ENCODE measurements at places on chromosomes 4 and X. TPM values are rescaled to one million over a fixed set of nuclear protein-coding genes. Genes with fewer than 3 reads are reported as not detected.

The VEGFC gene
- total RNA-seq: 0.13 TPM

DNA sequence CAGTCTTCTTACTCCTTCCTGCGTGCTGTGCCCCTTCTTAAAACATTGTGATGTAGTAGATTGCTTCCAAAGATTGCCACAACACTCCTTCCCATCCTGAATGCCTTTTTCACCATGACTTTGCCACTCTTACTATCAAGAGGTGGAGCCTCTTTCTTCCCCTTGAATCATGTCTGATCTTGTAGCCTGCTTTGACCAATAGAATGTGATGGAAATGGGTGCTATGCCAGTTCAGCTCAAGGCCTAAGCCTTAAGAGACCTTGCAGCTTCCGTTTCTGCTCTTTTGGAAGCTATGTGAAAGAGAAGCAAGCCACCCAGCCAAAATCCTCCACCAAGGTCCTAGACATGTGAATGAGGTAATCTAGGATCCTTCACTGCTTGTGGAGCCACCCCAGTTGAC is 31.6 kb upstream of the RP2 start:
- DNase-seq: no peak
- H3K27me3 ChIP-seq: no peaks in the 10 kb centered on the region

DNA sequence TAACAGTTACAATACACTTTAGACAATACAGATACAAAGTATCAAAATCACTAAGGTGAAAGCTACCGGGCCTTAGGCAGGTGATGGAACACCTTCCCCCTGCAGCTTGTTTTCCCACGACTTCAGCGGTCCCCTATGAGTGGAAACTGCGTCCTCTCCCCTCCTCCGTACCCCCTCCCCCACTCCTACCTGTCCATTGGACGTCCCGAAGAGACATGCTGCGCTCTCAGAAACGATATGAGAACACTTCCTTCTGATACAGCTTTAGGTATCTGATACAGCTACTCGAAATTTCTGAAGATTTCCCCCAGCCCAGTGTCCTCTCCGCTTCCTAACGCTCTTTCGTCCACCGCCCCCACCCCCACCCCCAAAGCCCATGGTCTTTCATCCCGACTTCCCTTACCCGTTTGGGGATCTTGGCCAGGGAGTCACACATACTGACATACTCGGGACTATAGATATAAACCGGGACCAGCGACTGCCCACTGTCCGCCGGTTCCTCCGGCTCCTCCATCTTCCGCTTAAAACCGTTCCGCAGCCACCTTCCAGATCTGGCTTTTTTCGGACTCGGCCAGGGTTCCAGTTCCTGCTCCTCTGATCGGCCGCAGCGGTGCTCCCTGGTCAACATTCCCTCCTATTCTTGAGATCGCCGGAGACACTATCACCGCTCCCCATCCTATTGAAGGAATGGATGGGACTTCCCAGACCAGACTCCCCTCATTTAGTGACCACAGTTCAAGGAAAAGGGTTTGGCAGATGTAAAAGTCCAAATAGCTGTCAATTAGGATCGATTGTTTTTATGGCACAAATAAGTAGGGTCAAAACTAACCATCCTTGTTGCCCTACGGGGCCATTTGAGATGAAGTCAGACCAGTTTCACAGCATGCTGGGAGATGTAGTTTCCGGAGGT is at the start of gene HDAC8:
HDAC8 (minus strand) TSS at position 596 of the 910 bp plus-strand sequence; CDS start at position 514, 82 bp downstream.
- peak; percentile 69 for DNase-seq
- no peaks in the 10 kb centered on the region for H3K4me1 ChIP-seq
- H3K4me3 ChIP-seq: peak within 1 kb of the TSS; percentile 66
- H3K27ac ChIP-seq: peak within 1 kb of the TSS; percentile 49

- H3K4me3 ChIP-seq: no peak overlapping the region
- H3K36me3 ChIP-seq: no peaks in the 10 kb centered on the region
- no peak overlapping the region for H3K27ac ChIP-seq
- no peak for DNase-seq
- no peaks in the 10 kb centered on the region for H3K4me1 ChIP-seq
Observed at GRCh38 chr4:119731146-119731742, 102.6 kb upstream of the PDE5A start.

DNA sequence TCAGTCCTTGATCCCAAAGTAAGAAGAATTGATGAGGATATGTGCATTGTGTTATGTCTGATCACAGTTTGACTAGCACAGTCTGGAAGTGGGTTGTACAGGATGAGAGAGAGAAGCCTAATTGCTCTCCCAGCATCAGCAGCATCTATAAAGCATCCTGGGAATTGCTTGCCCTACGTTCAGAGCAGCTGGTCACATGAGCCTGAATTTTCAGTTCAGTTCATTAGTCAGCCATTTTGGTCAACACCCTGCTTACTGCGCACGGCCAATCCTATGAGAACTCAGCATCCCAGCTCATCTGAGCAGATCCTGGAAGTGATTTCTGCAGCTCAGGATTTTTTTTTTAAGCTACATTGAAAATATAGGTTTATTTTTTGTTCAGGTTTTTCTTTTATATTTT is at the start of gene RUFY3:
RUFY3 (plus strand) TSS at position 218 of the 400 bp plus-strand sequence. CDS start 610 bp downstream, outside the sequence.
- no peak for DNase-seq
- H3K27me3 ChIP-seq: no peaks in the 10 kb centered on the region
- H3K4me1 ChIP-seq: peaks cover 5% of the 10 kb centered on the region
- H3K27ac ChIP-seq: no peak within 1 kb of the TSS
- H3K4me3 ChIP-seq: no peak within 1 kb of the TSS
- H3K36me3 ChIP-seq: no peaks in the 10 kb centered on the region

DNA sequence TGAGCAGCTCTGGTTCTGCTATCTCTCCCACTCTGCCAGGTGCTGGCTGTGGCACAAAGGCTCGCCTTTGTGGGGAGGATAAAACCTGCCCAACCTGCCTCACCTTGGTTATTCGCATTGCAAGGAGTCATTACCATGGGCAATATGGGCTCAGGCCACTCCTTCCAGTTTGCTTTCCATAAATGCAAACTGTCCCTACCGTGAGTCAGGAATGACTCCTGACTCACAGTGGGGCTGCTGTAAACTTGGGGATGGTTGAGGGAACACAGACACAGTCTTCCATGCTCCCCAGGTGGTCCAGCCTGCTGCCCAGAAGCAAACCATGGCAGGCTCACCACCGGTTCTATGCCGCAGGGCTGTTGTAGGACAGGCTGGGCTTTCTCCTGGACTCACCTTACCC is 36.1 kb downstream of the COQ2 start:
- no peaks in the 10 kb centered on the region for H3K36me3 ChIP-seq
- DNase-seq: no peak

GRCh38 chr4:109015413-109015810 is 252.6 kb upstream of the ETNPPL start:
- no peaks in the 10 kb centered on the region for H3K4me1 ChIP-seq
- DNase-seq: no peak
- peaks cover 4% of the 10 kb centered on the region for H3K27me3 ChIP-seq

DNA sequence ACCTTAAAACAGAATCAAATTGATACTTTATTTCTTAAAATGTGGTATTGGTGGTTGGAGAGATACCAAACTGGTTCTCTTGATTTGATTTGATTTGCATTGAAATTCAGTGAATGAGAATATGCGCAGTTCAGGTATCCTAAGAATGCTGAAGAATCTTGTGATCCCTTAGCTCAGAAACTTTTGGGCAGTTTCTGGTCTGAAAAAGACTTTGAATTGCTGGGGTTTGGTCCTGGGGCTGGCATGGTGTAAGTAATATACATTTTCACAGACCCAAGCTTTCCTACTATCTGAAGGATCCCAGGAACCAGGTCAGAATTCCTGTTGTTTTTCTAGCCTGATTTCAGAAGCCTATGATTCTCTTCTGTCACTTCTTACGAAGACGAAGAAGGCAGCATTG is 6.6 kb downstream of the RAB33B start:
- no peaks in the 10 kb centered on the region for H3K36me3 ChIP-seq
- H3K4me3 ChIP-seq: no peak overlapping the region
- no peak overlapping the region for H3K27ac ChIP-seq
- no peak for DNase-seq
- no peaks in the 10 kb centered on the region for H3K27me3 ChIP-seq

GRCh38 chr4:4474476-4474875 is 67.4 kb downstream of the STX18 start:
- H3K27me3 ChIP-seq: no peaks in the 10 kb centered on the region
- H3K27ac ChIP-seq: no peak overlapping the region
- no peaks in the 10 kb centered on the region for H3K4me1 ChIP-seq
- no peak for DNase-seq
- no peak overlapping the region for H3K4me3 ChIP-seq

DNA sequence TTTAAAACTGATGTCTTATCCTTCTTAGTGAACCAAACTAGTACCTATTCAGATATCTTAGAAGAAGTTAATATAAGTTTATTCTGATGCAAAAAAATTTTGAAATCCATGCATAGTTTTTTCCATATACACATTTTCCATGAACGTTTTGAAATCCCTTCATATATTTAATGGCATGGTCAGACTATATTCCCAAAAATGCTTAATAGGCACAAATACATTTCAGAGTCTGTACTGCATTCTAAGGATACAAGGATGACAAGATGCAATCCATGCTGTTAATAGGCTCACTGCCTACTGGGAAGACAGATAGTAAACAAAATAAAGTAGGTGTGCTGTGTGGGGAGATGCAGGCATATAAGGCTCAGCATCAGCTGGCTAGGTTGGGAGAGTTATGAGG is 33.2 kb downstream of the PROM1 start:
- DNase-seq: no peak
- no peak overlapping the region for H3K27ac ChIP-seq
- no peaks in the 10 kb centered on the region for H3K36me3 ChIP-seq

- peak within 1 kb of the TSS; percentile 90 for H3K4me3 ChIP-seq
- peaks cover 28% of the 10 kb centered on the region for H3K4me1 ChIP-seq
- H3K36me3 ChIP-seq: peaks cover 24% of the 10 kb centered on the region
- H3K27me3 ChIP-seq: no peaks in the 10 kb centered on the region
Observed at GRCh38 chrX:54999717-55000598, at the start of gene APEX2. Gene APEX2, plus strand, starts transcription at chrX:55000363. Its CDS starts 60 bp downstream, at chrX:55000423.

- no peaks in the 10 kb centered on the region for H3K36me3 ChIP-seq
- H3K27ac ChIP-seq: no peak overlapping the region
- no peaks in the 10 kb centered on the region for H3K27me3 ChIP-seq
- no peak overlapping the region for H3K4me3 ChIP-seq
- H3K4me1 ChIP-seq: no peaks in the 10 kb centered on the region
- no peak for DNase-seq
Observed at GRCh38 chrX:102085706-102086105, 39.8 kb upstream of the TCEAL2 start.

GRCh38 chrX:151700581-151700980 is 5.3 kb downstream of the PRRG3 start:
- no peak overlapping the region for H3K27ac ChIP-seq
- no peaks in the 10 kb centered on the region for H3K27me3 ChIP-seq
- H3K4me3 ChIP-seq: no peak overlapping the region
- no peaks in the 10 kb centered on the region for H3K4me1 ChIP-seq
- no peak for DNase-seq
- H3K36me3 ChIP-seq: no peaks in the 10 kb centered on the region

GRCh38 chr4:125650557-125650956 is 335.8 kb downstream of the FAT4 start:
- no peak overlapping the region for H3K27ac ChIP-seq
- no peaks in the 10 kb centered on the region for H3K36me3 ChIP-seq
- no peak overlapping the region for H3K4me3 ChIP-seq
- H3K4me1 ChIP-seq: no peaks in the 10 kb centered on the region

DNA sequence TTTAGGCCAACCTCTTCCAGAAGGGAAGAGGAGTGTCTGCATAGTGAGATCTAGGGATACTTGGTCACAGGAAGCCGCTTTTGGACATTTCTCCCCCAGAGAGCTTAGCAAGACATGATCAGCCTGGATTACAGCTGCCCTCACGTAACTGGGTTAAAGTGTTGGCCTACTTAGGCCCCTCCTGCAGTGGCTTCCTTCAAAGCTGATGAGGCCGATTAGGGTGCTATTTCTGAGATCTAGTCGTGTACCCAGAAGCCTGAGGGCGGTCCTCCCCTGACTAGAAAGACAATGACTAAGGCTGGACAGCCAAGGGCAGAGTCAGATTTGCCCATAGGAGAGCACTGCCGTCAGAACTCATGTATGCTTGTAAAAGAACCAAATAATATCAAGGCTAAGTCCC is 135.0 kb downstream of the AMMECR1 start:
- no peak for DNase-seq
- no peaks in the 10 kb centered on the region for H3K27me3 ChIP-seq
- H3K27ac ChIP-seq: no peak overlapping the region
- H3K36me3 ChIP-seq: no peaks in the 10 kb centered on the region
- H3K4me1 ChIP-seq: peaks cover 2% of the 10 kb centered on the region

DNA sequence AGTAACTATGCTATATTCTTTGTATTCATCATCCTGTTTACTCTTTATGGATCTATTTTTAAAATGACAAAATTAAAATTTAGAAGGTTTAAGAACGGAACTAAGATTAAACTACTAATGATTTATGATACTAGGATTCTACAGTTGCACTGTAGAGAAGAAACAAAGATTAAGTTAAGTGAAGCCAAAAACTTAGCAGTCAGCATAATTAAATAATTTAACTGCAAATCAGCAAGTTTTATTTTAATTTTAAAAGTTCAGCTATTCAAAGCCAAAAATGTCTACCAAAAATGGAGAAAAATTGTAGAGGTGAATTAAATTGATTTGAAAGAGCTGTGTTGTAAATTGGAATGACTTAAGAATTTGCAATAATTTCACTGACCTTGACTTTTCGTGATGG is 30.8 kb downstream of the NDST4 start:
- no peaks in the 10 kb centered on the region for H3K36me3 ChIP-seq
- no peak overlapping the region for H3K4me3 ChIP-seq
- no peaks in the 10 kb centered on the region for H3K4me1 ChIP-seq
- no peak for DNase-seq
- no peaks in the 10 kb centered on the region for H3K27me3 ChIP-seq
- no peak overlapping the region for H3K27ac ChIP-seq

DNA sequence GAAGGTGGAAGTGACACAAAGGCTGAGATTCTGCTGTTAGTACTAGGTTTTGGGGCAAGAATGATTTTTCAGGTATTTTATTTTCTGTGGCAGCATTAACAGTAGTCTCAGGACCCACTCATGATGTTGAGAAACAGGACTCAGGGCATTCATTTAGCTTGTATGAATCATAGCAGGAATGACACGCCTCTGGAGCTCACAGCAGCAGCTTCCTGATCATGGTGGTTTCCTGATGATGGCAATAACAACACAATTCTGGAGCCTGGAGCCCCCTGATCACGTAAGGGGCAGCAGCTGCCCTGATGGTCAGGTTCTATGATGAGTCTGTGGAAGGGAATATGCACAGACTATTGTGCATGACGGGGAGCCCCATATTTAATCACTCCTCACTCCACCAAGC is 47.0 kb downstream of the TASL start:
- H3K4me3 ChIP-seq: no peak overlapping the region
- H3K36me3 ChIP-seq: no peaks in the 10 kb centered on the region
- no peaks in the 10 kb centered on the region for H3K4me1 ChIP-seq
- DNase-seq: no peak

DNA sequence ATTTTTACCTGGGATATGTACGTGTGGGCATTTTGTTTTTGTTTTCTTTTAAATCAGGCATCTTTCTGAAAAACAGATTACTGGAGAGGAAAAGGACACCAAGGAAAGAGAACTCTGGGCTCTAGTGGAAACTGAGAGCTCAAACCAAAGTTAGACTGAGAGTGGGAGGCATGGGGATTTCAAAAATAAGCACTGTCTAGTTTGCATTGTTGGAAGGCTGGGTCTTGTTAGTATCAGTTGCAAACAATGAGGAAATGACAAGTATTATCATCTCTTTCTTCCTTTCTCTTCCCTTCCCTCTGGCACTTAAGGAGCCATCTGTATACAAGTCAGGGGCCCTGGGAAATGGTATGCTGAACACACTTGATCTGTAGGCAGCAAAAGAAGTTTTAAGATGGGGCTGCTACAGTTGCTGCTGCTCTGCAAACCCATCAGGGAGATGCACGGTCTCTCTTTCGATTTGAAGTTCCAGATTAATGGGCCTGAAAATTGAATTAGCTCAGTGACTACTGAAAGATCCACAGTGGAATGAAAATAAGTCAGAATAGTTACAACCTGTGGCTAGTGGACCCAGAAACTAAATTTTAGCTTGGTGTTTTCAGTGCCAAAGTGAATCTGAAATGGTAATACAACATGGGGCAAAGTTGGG is 48.0 kb upstream of the GRXCR1 start:
- H3K36me3 ChIP-seq: no peaks in the 10 kb centered on the region
- H3K27ac ChIP-seq: no peak overlapping the region
- no peak for DNase-seq
- no peaks in the 10 kb centered on the region for H3K27me3 ChIP-seq

All from T-cell (primary cell).